Activated gamma-delta T cell (primary cell): ENCODE measurements at places on chromosomes 4 and X.

- no peak for DNase-seq
Measured at GRCh38 chr4:139530833-139531427, 25.1 kb downstream of the SETD7 start.

DNA sequence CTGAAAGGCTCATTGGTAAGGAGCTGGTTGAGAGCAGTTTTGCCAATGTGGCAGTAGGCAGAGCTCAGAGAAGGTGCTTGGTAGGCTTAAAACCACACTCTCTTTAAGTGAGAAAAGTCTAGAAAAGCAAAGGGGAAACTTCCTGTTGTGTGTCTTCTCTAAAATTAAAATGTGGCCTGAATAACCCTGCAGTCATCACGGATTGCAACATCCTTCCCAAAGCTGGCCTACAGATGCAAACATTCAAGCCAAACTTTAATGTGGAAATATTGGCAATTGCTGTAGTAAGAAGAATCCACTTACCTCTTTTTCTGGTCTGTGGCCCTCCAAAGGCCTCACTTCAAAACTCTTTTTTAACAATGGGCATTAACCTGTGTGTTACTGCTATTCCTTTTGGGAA, 348.5 kb downstream of the OPHN1 start:
- DNase-seq, result no peak

- DNase-seq, result no peak
Measured at GRCh38 chr4:105462576-105462975, 11.3 kb downstream of the PPA2 start.

- no peak for DNase-seq
Measured at GRCh38 chr4:102825261-102826091, 1.9 kb downstream of the UBE2D3 start.

GRCh38 chr4:146148021-146148420, 27.5 kb upstream of the LSM6 start:
- no peak for DNase-seq

- no peak for DNase-seq
Measured at GRCh38 chr4:53185869-53186585, 179.8 kb downstream of the SCFD2 start.

GRCh38 chrX:11341274-11342201, 48.3 kb downstream of the AMELX start:
- no peak for DNase-seq

GRCh38 chr4:76804096-76804495, 93.8 kb downstream of the SOWAHB start:
- no peak for DNase-seq

DNA sequence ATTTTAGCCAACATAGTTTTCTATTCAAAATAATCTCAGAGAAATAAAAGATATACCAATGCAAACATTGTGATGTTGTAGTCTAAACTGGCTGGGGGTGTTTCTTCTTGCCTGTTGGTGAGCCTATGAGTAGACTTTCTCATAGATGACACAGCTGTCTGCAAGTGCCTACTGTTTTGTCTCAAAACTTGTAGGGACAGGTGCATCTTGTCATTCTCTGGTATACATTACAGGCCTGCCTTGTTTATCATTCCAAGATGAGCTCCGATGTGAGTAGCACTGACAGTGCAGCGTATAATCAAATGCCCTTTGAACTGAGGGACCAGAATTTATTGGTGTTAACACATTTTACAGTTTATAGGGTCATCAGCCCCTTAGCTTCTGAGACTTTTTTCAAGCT, 353.8 kb downstream of the PRDM5 start:
- DNase-seq, result no peak

- DNase-seq, result no peak
Measured at GRCh38 chrX:334331-334891, 15.8 kb upstream of the GTPBP6 start.

GRCh38 chrX:21959362-21960051, 19.0 kb downstream of the SMS start:
- DNase-seq, result no peak
